Stimulated activated CD4-positive, alpha-beta T cell treated with anti-CD3 and anti-CD28 coated beads, Interleukin-1b, Interleukin-23, amount 100 ng/mL, for 24 hours (primary cell): ENCODE measurements at places on chromosomes 6 and 20.

- no peak for DNase-seq
Observed at GRCh38 chr20:59938696-59939051, 1.4 kb downstream of the PPP1R3D start.

DNA sequence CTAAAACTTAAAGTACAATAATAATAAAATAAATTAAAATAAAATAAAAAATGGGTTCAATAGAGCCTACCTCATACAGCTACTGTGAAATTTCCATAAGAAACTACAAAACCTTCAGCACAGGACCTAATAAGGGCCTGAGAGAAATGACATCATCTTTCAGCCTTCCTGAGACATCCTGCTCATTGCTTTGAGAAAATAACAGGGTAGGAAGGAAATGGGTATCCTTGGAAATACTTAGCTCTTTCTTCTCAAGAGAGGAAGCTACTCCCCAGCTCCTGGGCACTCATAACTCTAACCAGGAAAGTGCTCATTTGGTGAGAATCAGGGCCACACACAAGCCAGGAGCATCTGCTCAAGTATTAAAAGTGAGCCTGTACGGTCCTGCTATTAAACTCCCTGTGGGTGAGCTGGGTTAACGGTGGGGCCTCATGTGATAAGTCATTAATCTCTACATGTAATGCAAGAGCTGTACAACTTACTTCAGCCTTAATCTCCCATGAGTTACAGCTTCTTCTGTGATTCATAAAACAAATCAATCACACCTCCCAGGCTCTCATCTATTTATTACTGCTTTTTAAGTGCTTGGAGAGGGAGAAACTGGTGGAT lies 141.4 kb downstream of the MAFB start:
- no peak for DNase-seq

- DNase-seq: no peak
Observed at GRCh38 chr6:111593512-111593816, 12.2 kb downstream of the TRAF3IP2 start.

DNA sequence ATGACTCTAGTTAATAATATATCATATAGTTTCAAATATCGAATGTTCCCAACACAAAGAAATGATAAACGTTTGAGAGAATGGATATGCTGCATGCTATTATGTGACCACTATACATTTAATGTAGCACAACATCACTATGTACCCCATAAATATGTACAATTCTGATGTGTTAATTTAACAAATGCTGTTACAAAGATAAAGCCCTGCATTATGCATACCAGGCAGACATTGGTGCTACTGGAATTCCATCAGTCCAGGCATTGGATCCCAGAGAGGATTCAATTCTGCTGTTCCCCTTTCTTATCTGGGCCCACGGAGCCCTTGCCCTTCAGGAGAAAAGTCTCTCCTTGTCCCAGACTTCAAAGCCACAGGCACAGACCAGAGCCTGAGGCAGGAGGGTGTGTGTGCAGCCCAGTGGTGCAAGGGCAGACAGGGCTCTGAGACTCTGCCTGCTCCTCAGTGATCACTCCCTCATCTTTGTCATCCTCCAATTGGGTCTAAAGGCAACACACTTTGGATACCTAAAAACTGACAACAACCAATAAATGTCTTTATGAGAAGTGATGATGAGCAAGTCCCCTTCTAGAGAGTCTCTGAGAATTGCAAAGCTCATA lies 45.2 kb downstream of the PSMG4 start:
- DNase-seq: no peak

DNA sequence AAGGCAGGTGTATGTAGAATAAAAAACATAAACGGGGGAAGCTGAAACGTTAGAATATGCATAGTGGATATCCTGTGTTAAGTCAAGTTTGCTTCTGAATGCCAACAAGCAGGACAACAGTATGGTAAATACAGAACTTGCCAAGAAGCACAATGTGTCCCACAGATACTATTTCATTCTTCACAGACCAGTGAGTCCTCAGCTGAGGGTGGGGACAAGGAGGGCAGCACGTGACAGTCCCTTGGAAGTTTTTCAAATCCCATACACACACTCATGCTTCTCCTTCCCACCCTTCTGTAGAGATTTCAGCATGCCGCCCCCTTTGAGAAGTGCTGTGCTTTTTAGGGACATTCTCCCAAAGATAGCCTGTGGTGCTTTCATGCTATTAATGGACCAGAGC lies 268.5 kb upstream of the ECI2 start:
- DNase-seq: no peak

DNA sequence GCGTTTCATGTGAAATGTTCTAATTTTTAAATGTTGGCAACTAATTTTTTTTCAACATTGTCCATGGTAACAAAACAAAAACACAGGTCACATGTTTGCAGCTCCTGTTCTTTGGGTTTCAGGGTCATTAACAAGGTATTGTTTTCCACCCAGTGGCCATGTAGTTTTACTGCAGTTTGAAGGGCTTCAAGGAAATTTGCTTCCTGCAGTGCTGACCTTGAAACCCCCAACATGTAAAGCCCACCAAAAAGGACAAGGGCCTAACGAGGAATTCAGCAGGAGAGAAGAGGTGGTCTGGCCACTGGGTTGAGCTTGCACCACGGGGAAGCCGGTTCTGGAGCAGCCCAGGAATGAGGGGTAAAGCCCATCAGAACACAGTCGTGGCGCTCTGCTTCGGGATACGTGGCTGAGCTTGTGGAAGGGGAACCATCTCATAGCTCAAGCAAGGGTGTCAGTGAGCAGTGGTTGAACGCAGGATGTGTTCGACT lies 13.9 kb upstream of the KLHL31 start:
- no peak for DNase-seq

GRCh38 chr6:127382413-127382812 lies 39.0 kb upstream of the ECHDC1 start:
- DNase-seq: no peak

- DNase-seq: no peak
Observed at GRCh38 chr20:3932681-3933080, 43.5 kb downstream of the PANK2 start.

DNA sequence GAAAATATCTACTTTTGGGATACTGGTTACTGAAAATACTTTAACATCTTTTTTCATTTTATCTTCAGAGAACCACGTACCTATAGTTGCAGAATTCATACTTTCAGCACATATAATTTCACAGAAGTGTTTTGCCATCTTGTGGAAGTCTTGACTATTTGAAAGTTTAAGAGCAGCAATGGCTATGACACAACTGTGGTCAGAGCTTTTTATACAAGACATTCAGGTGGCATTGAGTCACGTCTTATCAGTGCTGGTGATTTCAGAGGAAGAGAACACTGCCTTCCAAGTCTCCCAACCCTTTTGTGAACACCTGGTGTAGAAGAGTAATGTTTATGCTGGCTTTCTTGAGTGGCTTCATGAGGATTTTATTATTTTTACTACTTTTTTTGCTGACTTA lies 171.6 kb downstream of the ARID1B start:
- no peak for DNase-seq

GRCh38 chr6:62805431-62805830 lies 405.8 kb upstream of the FKBP1C start:
- DNase-seq: no peak

GRCh38 chr6:142929751-142930358 lies 15.1 kb downstream of the HIVEP2 start:
- DNase-seq: no peak

DNA sequence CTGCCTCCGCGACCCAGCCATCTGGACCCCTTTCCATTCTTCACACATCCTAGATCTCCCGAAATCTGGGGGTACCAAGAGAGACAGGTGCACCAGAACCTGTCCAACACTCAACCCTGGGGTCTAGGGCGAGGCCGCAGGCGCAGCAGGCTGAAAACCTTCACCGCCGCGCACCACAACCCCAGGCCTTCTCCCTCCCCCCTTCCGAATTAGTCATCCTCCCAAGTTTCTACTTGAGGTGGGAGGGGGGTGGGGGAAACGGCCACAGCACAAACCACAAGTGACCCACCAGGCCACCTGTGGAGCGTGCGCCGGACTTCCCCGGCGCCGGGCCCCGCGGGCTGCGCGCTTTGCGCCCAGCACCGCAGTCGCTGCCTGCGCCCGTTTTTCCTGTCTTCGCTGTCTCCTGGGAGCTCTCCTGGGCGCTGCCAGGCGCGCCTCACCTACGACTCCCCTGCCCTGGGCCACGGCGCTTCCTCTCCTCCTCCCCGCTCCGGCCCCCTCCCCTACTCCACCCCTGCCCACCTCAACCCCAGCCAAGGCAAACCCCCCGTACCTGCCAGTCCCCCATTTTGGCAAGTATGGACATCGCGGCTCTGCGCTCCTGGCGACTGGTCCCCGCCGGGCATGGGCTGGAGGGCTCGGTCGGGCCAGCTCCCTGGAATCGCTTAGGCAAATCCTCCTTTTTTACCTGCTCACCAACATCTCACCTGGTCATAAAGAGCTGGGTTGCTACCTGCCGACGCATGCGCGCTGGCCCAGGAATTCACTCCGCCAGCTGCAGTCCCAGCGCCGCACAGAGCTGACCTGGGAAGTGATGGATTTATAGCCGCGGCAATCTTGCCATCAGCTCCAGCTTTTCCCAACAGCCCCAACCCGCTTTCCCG lies 4.2 kb upstream of the TFAP2A start:
- DNase-seq: no peak

DNA sequence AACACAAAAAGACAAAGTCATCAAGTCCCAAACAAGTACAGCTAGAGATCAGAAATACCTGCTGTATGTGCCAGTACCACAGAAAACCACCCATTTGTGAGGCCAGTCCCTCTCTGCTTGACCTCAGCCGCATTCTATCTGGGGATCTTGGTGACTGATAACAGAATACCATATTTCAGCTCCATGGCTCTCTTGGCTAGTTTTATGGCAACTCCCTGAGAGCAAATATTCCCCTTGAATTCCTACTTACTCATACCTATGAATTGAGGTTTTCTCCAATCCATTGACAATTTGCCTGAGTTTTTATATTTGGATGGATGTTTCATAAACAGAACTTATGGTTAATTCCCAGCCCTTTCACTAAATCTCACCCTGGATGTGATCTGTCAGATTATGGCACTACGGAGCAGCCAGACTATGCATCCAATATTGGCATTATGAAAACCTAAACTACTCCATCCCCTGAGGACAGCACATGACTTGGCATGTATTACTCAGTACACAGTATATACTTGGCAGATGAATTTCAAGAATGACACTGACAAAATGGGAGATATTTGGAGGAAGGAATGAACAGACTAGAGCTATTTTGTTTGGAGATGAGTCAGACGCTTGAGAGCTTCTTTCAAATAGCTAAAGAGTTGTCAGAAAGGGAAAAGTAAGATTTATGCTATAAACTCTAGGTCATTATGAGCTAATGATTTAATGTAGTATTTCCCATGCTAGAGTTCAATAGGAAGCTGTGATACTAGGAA lies 95.7 kb downstream of the PRDM1 start:
- DNase-seq: no peak
